ENCODE measurements at places on chromosomes 13 and 19. TPM values are rescaled to one million over a fixed set of nuclear protein-coding genes. Genes with fewer than 3 reads are reported as not detected.

Gene CDX2
- total RNA-seq: not detected

- no peak for DNase-seq
- H3K4me1 ChIP-seq: no peaks in the 10 kb centered on the region
- no peaks in the 10 kb centered on the region for H3K27me3 ChIP-seq
- H3K27ac ChIP-seq: no peak overlapping the region
Measured at GRCh38 chr19:57305056-57305455, 15.2 kb upstream of the ZNF543 start.

- H3K27me3 ChIP-seq: no peaks in the 10 kb centered on the region
- no peak for DNase-seq
- no peaks in the 10 kb centered on the region for H3K4me1 ChIP-seq
- H3K36me3 ChIP-seq: no peaks in the 10 kb centered on the region
- H3K27ac ChIP-seq: no peak overlapping the region
Measured at GRCh38 chr19:3319643-3320353, 46.6 kb upstream of the NFIC start.

GRCh38 chr13:30334663-30335386 lies 27.5 kb upstream of the KATNAL1 start:
- peaks cover 13% of the 10 kb centered on the region for H3K4me1 ChIP-seq
- DNase-seq: peak; percentile 82
- no peak overlapping the region for H3K27ac ChIP-seq

GRCh38 chr13:23992781-23993679 lies 95.7 kb upstream of the C1QTNF9B start:
- H3K4me1 ChIP-seq: peaks cover 8% of the 10 kb centered on the region
- no peaks in the 10 kb centered on the region for H3K27me3 ChIP-seq
- no peak overlapping the region for H3K4me3 ChIP-seq
- no peaks in the 10 kb centered on the region for H3K36me3 ChIP-seq
- DNase-seq: no peak

Gene MATK
- total RNA-seq: 21.4 TPM

- no peaks in the 10 kb centered on the region for H3K36me3 ChIP-seq
- H3K27ac ChIP-seq: no peak overlapping the region
- no peak overlapping the region for H3K4me3 ChIP-seq
- DNase-seq: no peak
- no peaks in the 10 kb centered on the region for H3K4me1 ChIP-seq
- H3K27me3 ChIP-seq: no peaks in the 10 kb centered on the region
Measured at GRCh38 chr13:34567597-34567996, 374.5 kb upstream of the NBEA start.

- H3K4me3 ChIP-seq: no peak overlapping the region
- no peaks in the 10 kb centered on the region for H3K27me3 ChIP-seq
- DNase-seq: no peak
- H3K4me1 ChIP-seq: no peaks in the 10 kb centered on the region
Measured at GRCh38 chr13:70541451-70541850, 433.2 kb upstream of the KLHL1 start.

Gene TRPC4
- total RNA-seq: 1.9 TPM

GRCh38 chr19:30076101-30076551 lies 134.1 kb downstream of the URI1 start:
- H3K27ac ChIP-seq: no peak overlapping the region
- peak; percentile 48 for DNase-seq
- no peaks in the 10 kb centered on the region for H3K36me3 ChIP-seq
- H3K4me3 ChIP-seq: no peak overlapping the region
- H3K27me3 ChIP-seq: no peaks in the 10 kb centered on the region

Gene KBTBD7
- total RNA-seq: 20.2 TPM

DNA sequence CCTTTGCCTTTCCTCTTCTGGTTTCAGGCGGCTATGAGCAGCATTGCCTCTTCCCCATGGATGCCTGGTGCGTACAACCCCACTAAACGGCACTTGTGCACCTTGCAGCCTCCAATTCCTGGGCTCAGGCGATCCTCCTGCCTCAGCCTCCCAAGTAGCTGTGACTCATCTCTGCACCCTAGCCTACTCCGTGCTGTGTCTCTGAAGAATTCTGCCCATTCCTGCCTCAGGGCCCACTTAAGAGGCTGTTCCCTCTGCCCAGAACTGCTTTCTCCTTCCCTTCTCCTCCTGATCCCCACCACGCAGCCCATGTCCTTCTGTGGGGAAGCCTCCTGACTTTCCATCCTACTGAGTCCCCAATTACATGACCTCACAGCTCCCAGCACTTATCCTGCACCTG lies 142.2 kb upstream of the ZNF507 start:
- H3K36me3 ChIP-seq: no peaks in the 10 kb centered on the region
- no peak overlapping the region for H3K4me3 ChIP-seq
- no peaks in the 10 kb centered on the region for H3K4me1 ChIP-seq

GRCh38 chr19:33875071-33875470 lies 78.4 kb downstream of the KCTD15 start:
- peaks cover 6% of the 10 kb centered on the region for H3K4me1 ChIP-seq
- H3K4me3 ChIP-seq: no peak overlapping the region
- no peak for DNase-seq
- no peak overlapping the region for H3K27ac ChIP-seq
- no peaks in the 10 kb centered on the region for H3K27me3 ChIP-seq
- no peaks in the 10 kb centered on the region for H3K36me3 ChIP-seq

Gene KLF2
- total RNA-seq: 0.89 TPM

- H3K27me3 ChIP-seq: no peaks in the 10 kb centered on the region
- H3K4me3 ChIP-seq: no peak overlapping the region
- peaks cover 9% of the 10 kb centered on the region for H3K4me1 ChIP-seq
- no peaks in the 10 kb centered on the region for H3K36me3 ChIP-seq
- DNase-seq: no peak
- no peak overlapping the region for H3K27ac ChIP-seq
Measured at GRCh38 chr13:80685942-80686341, 345.0 kb upstream of the SPRY2 start.
